Spinal cord (tissue), 10 donors: ENCODE measurements at places on chromosomes 2 and 18.

- no peak for DNase-seq
These were observed 297.4 kb downstream of the EIPR1 start for GRCh38 chr2:3079959-3080948.

DNA sequence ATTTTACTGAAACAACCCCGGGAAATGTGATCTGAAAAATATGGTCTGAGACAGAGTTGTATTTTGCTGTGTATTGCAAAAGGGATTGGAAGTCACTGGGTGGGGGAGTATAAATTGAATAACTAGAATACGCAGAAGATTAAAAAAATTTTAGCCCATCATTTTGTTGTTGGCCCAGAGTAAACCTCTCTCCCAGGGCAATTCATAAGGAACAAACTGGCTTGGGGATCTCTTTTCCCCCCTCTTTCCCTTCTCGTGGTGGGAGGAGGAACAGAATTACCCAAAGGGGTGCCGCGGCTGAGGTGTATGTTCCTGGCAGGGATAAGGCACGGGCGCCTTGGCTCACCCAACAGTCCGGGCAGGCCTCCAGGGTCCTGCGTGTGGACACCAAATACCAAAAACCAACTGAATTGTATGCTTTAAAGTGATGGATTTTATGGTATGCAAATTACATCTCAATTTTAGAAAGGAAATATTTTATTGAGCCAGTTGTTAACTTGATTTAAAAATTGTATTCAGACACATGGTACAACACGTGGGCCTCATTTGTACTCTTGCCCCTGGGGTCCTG, 121.2 kb upstream of the SPRED2 start:
- no peak for DNase-seq

- no peak for DNase-seq
These were observed 109.2 kb downstream of the MREG start for GRCh38 chr2:215904101-215904500.

DNA sequence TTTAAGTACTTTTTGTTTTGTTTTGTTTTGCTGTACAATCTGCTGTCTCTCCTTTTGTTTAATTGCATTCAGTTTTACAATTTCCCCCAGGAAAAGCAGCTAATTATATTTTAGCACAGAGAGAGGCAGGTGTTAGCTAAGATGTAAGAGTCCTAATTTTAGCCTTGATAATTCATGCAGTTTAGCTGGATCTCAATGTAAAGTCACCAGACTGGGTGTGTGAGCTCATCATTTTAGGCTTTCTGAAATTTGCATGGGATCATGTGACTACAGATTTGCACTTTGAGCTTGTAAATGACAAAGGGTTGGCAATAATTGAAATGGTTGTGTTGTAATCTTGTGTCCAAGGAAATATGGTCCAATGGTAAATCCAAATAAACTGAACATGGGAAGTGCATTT, 68.5 kb downstream of the ETAA1 start:
- DNase-seq = no peak

- no peak for DNase-seq
These were observed 587 bp upstream of the TANK start for GRCh38 chr2:161159456-161160225.
